ENCODE measurements at places on chromosomes 6 and 20.
A peak's percentile ranks its signal among the peaks of the same experiment; 100 is the strongest.

- no peak for DNase-seq
These were observed 141.7 kb upstream of the CARMIL1 start for GRCh38 chr6:25137480-25137879.

- no peak for DNase-seq
These were observed 13.1 kb upstream of the APMAP start for GRCh38 chr20:25005661-25006060.

- DNase-seq, result no peak
These were observed 71.0 kb upstream of the SUPT3H start for GRCh38 chr6:45448417-45449389.

DNA sequence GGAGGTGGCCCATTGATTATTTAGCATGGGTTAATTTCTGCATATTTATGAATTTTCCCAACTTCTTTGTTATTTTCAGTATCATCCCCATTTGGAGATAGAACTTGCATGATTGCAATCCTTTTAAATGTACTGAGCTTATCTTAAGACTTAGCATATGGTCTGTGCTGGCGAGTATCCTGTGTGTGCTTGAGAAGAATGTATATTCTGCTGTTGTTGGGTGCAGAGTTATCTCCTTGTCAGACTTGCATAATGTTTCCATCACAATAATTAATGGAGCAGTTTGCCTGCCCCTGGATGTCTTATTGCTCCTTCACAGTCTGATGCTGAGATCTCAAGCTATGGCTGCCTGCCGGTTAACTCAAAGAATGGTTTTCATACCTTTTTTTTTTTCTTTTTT lies 112.6 kb downstream of the CDYL start:
- DNase-seq, result no peak

- DNase-seq, result no peak
These were observed 61.2 kb downstream of the RSPH3 start for GRCh38 chr6:158938811-158939254.

DNA sequence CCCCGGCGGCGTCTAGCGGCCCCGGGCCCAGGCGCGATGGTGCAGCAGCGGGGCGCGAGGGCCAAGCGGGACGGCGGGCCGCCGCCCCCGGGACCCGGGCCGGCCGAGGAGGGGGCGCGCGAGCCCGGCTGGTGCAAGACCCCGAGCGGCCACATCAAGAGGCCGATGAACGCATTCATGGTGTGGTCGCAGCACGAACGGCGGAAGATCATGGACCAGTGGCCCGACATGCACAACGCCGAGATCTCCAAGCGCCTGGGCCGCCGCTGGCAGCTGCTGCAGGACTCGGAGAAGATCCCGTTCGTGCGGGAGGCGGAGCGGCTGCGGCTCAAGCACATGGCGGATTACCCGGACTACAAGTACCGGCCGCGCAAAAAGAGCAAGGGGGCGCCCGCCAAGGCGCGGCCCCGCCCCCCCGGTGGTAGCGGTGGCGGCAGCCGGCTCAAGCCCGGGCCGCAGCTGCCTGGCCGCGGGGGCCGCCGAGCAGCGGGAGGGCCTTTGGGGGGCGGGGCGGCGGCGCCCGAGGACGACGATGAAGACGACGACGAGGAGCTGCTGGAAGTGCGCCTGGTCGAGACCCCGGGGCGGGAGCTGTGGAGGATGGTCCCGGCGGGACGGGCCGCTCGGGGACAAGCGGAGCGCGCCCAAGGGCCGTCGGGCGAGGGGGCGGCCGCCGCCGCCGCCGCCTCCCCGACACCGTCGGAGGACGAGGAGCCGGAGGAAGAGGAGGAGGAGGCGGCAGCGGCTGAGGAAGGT lies 715 bp downstream of the SOX12 start:
- no peak for DNase-seq

DNA sequence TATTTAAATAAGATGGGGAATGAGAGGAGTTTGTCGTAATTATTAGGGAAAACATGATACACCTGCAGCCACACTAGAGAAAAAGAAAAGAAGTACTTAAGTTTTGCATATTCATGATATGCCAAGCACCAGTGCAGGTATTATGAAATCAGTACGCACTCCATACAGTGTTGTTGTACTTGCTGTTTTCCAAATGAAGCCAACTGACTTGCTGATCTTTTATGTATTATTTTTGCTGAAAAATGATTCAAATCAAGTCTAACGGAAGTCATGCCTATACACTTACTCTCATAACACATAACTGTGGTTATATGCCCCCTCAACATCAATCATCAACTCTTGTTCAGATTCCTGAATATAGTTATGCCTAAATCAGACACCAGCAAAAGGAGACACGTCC lies 584.9 kb upstream of the EYS start:
- no peak for DNase-seq

DNA sequence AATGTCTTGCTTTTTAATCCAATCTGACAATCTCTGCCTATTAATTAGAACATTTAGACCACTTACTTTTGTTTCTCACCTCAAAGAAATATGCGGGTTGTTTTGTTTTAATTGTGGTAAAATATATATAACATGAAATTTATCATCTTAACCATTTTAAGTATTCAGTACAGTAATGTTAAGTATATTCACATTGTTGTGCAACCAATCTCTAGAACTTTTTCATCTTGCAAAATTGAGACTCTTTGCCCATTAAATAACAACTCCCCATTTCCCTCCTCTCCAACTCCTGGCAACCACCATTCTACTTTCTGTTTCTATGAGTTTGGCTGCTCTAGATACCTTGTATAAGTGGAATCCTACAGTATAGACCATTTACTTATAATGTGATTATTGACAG lies 13.8 kb upstream of the TCP11 start:
- no peak for DNase-seq

GRCh38 chr6:88780714-88781389 lies 182.6 kb downstream of the RNGTT start:
- peak; percentile 45 for DNase-seq

DNA sequence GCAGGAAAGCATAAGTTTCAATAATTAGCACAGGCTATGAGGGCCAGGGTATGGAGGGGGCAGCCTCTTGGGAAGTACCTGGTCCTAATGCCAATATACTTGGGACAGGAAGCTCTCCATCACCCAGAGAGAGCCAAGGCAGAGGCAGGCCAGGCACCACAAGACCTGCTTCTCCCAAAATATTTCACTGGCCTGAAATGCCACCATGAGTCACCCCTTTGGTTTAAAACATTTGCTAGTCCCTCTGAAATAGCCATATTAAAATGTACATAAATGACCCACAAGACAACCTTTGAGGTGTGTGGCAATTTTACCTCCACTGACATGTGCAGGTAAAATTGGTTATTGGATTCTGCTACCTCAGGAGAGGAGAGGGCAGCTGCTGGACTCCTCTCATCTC lies 23.4 kb upstream of the SCUBE3 start:
- no peak for DNase-seq

DNA sequence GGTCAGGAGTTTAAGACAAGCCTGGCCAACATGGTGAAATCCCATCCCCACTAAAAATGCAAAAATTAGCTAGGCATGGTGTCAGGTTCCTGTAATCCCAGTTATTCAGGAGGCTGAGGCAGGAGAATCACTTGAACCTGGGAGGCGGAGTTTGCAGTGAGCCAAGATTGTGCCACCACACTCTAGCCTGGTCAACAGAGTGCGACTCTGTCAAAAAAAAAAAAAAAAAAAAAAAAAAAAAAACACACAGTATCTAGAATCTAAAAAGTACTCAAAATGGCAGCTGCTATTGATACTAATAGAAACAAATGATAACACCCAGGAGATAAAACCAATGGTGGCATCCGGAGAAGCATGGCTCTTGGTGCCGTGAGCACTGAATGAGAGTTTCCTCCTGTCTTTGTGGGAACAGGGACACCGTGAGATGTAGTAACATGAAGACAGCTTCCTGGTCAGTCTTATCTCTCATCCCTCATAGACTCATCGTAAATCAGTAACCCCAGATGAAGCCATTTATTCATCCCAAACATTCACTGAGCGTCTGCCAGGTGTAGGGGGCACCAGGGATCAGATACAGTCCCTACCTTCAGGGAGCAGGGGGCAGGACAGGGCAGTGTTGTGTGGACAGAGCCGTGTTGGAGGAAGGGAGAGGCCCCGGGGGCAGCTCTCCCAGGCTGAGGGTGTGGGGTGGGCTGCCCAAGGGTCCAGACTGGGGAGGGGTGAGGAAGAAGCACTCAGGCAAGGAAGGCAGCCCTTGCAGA lies 66.1 kb downstream of the SYNJ2 start:
- no peak for DNase-seq
